ENCODE measurements at places on chromosomes 12 and 14. TPM values are rescaled to one million over a fixed set of nuclear protein-coding genes. Genes with fewer than 3 reads are reported as not detected.

DNA sequence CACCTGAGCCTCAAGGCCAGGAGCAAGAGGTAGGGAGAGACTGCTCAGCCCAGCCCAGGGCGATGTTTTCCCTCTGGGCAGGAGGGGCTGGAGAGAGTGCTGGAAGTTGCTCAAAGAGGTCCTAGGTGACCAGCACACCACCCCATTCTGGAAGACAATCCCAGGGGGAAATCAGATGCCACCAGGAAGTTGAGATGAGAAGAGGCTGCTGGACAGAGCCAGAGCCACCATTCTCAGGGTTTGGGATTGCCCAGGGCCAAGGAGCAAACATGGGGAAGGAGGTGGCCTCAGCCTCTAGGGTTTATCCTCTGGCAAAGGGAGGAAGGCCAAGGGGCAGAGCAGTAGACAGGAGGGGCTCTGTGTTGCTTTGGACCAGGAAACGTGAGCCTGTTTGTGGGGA, 11.6 kb downstream of the CCDC85C start:
- no peak for DNase-seq

GRCh38 chr12:95480230-95480629, 6.3 kb downstream of the METAP2 start:
- DNase-seq, result no peak

- no peak for DNase-seq
Measured at GRCh38 chr12:72053604-72054003, 115.0 kb downstream of the TPH2 start.

The DTX3 gene
- 52.7 TPM for total RNA-seq

The PIP4P1 gene
- 45.8 TPM for total RNA-seq

Data from activated T-cell treated with anti-CD3 and anti-CD28 coated beads, Interleukin-2, amount 50 U/mL, for 72 hours (primary cell).